Heart right ventricle (tissue), 16 donors: ENCODE measurements at places on chromosomes 3 and 15. TPM values are rescaled to one million over a fixed set of nuclear protein-coding genes. Genes with fewer than 3 reads are reported as not detected.

DNA sequence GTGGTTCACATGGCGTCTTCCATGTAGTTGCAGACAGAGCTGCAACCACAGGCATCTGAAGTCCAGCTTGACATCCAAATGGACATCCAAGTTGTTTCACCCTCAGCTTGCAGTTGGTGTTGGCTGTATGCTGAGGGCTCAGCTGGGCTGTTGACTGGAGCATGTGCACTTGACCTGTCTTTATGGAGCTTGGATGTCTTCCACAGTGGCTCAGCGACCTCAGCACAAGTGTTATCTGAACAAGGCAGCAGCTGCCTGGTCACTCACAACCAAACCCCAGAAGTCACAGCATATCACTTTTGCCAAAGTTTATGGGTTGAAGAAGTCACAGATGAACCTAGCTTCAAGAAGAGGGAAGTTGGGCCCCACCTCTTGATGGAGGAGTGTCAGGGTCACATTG is 92.9 kb downstream of the TPRA1 start:
- H3K27ac ChIP-seq = no peak overlapping the region
- H3K36me3 ChIP-seq = no peaks in the 10 kb centered on the region
- no peaks in the 10 kb centered on the region for H3K4me1 ChIP-seq
- no peak overlapping the region for H3K4me3 ChIP-seq
- H3K27me3 ChIP-seq = no peaks in the 10 kb centered on the region

DNA sequence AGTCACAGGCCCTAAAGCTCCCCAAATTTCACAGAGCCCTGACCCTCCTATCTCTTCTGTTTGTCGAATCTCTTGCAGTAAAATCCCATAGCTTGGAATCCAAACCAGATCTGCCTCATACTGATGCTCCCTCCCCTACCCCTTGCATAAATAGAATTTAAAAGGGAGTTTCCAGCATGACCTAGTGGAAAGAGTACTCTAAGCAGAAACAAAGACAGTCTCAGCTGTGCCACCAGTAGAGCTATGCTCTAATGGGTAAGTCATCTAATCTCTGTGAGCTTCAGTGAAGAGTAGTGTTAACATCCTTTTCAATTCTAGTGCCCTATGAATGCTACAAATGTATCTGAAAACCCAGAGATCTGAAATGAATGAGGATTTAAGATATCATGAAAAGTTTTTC is 4.0 kb upstream of the SLC12A1 start:
- no peak for DNase-seq
- no peaks in the 10 kb centered on the region for H3K4me1 ChIP-seq
- H3K4me3 ChIP-seq = no peak overlapping the region
- H3K27ac ChIP-seq = no peak overlapping the region
- no peaks in the 10 kb centered on the region for H3K27me3 ChIP-seq
- H3K36me3 ChIP-seq = no peaks in the 10 kb centered on the region

GRCh38 chr15:48693484-48693883 is 48.0 kb upstream of the FBN1 start:
- H3K27me3 ChIP-seq = no peaks in the 10 kb centered on the region
- no peaks in the 10 kb centered on the region for H3K4me1 ChIP-seq

Gene AMIGO3
- total RNA-seq = not detected

- H3K4me3 ChIP-seq = no peak overlapping the region
- H3K27me3 ChIP-seq = peaks cover 4% of the 10 kb centered on the region
- H3K4me1 ChIP-seq = no peaks in the 10 kb centered on the region
- H3K36me3 ChIP-seq = no peaks in the 10 kb centered on the region
- DNase-seq = no peak
Observed at GRCh38 chr15:27057904-27058645, 87.1 kb downstream of the GABRG3 start.

Gene TRA2B
- 46.3 TPM for total RNA-seq

Gene MASP1
- total RNA-seq = 274 TPM
